ENCODE measurements at places on chromosomes 1 and 21.

DNA sequence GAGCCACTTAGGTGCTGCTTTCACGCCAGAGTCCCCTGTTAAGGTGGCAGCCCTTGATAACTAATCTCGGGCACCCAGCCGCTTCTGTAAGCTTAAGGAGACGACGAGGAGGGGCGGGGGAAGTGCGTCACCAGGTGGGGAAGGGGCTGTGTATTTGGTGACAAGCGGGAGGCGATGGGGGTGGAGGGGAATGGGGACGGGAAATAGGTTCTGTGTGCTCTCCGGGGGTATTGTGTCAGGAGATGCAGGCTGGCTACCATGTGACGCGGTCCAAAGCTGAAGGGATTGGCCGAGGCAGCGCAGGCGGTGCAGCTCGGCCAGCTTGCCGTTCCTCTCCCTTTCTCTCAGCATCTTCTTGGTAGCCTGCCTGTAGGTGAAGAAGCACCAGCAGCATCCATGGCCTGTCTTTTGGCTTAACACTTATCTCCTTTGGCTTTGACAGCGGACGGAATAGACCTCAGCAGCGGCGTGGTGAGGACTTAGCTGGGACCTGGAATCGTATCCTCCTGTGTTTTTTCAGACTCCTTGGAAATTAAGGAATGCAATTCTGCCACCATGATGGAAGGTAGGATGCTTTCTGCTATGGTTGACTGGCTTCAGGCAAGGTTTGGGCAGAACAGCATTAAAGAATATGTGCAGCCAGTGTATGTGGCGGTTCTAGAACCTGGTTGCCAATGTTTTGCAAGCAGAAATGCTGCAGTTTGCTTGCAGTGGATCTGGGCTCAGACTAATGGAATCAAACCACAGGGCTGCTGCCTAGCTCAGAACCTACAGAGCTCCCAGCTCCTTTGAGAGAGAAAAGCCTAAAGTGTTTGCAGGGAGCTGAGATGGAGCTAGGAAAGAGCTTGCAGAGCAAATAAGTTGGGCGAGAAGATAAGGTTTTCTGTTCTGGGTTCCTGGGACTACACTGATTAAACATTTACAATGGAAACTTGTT lies at the start of gene SGIP1:
TSS of gene SGIP1 (plus strand) at position 350 of the 937 bp plus-strand sequence. CDS start at position 556, 206 bp downstream.
- DNase-seq = no peak

DNA sequence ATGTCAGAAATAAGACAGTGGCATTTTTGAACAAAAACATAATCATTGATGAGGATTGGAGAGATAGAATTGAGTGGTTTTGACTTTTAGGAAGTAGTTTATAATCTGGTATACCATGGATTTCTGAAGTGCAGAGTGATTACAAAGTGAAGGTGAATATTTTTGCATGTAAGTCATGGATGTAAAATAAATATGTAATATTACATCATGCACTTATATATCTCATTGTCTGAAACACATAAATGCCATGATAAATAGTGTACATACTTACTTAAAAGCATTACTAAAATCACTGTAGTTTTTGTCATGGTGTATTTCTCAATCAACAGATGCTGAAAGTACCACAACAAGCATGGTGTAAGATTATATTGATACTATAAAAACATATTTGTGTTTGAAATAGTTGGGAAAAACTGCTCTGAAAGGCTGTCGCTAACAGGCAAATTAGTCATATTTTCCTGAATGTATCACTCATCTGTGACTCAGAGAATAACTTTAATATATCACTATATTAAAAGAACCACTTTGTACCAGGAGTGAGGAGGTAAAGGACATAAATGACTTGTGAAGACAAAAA lies 24.8 kb upstream of the RGS18 start:
- DNase-seq = no peak

- DNase-seq = no peak
Observed at GRCh38 chr1:9008236-9008635, 18.0 kb downstream of the SLC2A7 start.

- DNase-seq = no peak
Observed at GRCh38 chr1:80926531-80926930, 874.2 kb upstream of the ADGRL2 start.

- peak; percentile 14 for DNase-seq
Observed at GRCh38 chr1:33255347-33256220, 708 bp upstream of the ZNF362 start.

DNA sequence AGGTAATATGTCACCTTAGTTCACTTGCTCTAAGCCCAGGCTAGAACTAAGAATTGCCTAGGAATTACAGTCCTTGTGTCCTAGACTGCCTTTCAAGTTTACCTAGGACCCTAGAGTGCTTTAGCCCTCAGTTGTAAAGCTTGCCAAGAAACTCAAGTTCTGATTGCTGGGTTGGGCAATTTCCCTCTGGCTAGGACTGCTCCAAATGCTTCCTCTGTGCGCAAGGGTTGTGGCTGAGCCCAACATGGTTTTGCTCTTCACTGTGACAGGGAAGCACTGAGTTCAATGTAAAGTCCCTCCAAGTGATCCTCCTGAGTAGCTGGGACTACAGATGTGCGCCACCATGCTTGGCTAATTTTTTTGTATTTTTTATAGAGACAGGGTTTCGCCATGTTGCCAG lies 102.3 kb upstream of the NEK7 start:
- no peak for DNase-seq

DNA sequence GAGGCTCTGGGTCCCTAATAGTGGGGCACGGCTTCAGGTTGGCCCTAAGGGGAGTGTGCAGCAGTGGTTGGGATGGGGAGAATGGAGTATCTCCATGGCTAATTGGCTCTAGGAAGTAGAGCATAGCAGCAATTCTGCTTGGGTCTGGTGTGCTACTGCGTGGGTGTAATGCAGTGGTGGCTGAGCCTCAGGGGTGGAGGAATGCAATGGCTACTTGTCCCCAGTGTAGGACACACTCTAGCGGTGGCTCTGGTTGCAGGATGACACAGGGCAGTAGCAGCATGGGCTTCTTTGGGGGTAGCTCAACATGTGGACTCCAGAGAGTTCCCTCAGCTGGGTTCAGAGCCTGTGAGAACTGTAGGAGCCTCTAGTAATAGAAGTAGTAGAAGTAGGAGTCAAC lies 91.2 kb upstream of the FAM78B start:
- DNase-seq = no peak

DNA sequence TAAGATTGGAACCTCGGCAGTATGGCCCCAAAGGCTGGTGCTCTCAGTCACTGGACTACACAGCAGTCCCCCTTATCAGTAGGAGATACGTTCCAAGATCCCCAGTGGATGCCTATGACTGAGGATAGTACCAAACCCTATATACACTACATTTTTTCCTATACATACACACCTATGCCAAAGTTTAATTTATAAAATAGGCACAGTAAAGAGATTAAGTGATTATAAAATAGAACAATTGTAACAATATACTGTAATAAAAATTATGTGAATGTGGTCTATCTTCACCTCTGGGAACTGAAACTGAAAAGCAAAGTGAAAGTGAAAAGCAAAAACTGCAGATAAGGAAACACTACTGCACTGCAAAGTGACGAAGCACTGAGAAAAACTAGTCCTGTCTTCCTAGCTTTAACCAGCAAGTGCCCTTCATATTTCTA lies 96.8 kb downstream of the INTS7 start:
- DNase-seq = no peak

DNA sequence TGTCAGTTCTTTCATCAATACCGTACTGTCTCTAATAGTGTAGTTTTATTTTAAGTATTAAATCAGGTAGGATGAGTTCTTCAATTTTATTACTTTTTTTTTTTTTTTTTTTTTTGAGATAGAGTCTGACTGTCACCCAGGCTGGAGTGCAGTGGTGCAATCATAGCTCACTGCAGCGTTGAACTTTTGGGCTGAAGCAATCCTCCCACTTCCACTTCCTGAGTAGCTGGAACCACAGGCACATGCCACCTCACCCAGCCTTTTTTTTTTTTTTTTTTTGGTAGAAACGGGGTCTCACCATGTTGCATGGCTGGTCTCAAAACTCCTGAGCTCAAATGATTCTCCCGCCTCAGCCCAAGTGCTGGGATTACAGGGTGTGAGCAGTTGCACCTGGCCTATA lies 44.3 kb downstream of the INAVA start:
- no peak for DNase-seq

- DNase-seq = no peak
Observed at GRCh38 chr1:119682141-119682540, 29.6 kb upstream of the PHGDH start.

GRCh38 chr1:4689271-4689935 lies 35.0 kb downstream of the AJAP1 start:
- DNase-seq = no peak

GRCh38 chr1:225896937-225897549 lies 8.1 kb upstream of the LEFTY1 start:
- DNase-seq = peak; percentile 46

DNA sequence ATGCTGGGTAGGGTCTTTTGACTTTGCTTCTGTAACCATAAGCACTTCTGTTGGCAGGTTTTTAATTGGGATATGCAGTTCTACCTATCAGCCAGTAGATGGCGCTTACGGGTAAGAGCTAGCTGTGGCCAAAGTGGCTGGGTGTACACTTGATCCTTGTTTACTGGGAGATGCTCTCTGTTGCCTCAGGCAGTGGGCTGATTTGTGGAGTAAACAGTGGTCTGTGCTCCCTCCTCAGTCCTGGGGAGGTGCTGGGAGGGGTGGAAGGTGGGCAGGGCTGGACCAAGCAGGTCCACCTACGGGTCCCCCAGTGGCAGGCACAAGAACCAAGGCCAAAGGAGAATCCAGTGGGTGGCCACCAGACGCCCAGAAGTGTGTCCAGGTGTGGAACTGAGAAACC lies 43.4 kb downstream of the RALGPS2 start:
- DNase-seq = no peak

DNA sequence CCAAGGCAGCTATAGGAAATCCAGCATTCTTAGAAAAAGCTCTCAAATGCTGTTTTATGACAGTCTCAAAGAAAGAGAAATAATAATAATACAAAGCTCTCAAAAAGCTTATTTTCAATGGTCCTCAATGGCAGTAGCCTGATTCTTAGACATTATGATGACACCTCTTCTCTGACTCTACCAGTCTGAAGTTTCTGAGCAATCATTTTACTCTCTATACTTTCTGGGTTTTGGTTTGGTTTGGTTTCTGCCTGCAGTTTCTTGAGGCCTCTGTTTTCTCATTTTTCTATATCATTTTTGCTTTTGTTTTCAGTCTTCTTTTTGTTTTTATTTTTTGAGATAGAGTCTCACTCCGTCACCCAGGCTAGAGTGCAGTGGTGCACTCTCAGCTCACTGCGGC lies 50.2 kb upstream of the TBX15 start:
- DNase-seq = no peak

- no peak for DNase-seq
Observed at GRCh38 chr1:18645747-18646090, 15.1 kb downstream of the PAX7 start.

DNA sequence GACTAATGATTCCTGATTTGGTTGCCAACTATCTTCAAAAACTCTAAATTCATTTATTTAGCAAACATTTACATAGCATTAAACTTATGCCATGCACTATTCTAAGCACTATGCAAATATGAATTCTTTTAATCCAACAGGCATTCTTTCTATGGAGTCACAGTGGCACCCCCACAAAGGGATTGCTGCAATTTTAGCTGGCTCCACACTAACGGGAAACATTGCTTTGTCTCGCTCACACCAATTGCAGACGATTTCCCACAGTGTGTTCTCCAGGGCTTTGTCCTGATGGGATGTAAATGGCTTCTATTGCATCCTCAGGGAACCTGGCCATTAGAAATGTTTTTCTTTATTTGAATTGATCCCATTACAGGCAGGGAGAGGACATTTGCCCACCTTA lies 259.1 kb downstream of the BARHL2 start:
- DNase-seq = no peak

DNA sequence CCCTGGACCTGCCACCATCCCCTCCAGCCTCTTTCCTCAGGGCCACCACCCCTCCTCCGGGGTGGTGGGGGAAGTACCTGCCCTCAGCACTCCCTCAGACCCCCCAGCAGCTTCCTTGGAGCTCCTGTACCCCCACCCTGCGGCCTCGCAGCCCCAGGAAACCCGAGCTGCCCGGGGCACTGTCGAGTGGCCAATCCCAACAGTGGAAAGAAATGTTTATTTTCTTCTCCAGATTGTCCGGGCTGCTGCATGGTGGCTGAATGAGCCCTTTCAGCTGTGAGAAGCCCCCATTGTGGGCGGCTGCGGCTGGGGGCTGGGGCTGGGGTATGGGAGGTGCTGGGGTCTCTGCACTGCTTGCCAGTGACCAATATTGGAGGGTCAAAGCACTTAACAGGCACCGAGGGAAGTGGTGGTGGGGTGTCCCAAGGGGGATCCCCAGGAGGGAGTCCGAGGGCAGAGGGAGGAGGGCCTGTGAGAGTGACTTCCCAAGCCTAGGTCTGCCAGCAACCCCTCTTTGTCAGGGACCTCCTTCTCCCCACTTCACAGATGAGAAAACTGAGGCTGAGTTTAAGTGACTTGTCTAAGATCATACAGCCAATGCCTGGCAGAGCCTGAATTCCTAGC lies 25.2 kb downstream of the RUNX3 start:
- no peak for DNase-seq

DNA sequence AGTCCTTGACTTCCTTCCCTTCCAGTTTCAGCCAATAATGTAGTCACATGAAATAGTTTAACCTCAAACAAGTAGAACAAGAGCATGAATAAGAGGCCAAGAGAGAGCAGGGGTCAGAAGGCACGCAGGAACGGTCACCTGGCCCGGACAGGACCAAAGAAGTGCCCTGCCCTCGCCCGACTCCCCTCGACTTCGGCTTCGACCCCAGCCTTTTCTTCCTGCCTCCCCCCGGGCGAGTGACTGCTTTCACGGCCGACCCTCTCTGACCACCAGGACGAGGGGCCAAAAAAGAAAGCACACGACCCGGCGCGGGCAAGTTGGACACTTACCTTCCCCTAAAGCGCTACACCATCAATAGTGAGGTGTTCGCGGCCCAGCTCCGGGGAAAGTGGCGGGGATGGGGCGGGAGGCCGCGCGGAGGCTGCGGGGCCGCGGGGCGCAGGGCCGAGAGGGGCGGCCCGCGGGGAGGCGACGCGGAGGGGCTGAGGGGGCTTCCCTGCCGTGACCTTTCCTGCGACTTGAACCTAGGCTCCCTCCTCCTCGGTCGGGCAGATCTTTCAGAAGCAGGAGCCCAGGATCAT lies 519 bp downstream of the RERE start:
- peak; percentile 14 for DNase-seq

GRCh38 chr1:220711056-220711809 lies 21.1 kb downstream of the C1orf115 start:
- no peak for DNase-seq

GRCh38 chr1:153800516-153800915 lies 25.3 kb downstream of the SLC27A3 start:
- no peak for DNase-seq

DNA sequence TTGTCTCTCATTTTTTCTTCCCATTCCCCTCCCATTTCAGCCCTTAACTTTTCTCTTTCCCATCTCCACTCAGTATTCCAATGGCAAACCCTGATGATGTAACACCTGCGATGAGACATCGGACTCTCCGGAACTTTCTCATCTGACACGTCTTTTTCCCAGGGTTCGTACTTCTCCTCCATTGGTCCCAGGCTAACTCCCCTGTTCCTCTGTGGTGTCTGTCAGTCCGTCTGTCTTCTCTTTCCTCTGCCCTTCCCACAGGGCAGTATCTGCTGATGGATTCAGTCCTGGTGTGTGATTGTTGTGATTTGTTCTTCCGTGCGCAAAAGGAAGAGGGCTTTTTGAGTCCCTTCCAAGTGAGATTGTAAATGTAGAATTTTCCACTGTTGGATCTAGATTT lies 27.7 kb downstream of the VANGL2 start:
- no peak for DNase-seq

Data from activated CD4-positive, alpha-beta T cell treated with anti-CD3 and anti-CD28 coated beads, Interleukin-2, amount 50 U/mL, for 4 hours (primary cell).